Retinal pigment epithelial cell (primary cell): ENCODE measurements at places on chromosomes 7 and 10.

DNA sequence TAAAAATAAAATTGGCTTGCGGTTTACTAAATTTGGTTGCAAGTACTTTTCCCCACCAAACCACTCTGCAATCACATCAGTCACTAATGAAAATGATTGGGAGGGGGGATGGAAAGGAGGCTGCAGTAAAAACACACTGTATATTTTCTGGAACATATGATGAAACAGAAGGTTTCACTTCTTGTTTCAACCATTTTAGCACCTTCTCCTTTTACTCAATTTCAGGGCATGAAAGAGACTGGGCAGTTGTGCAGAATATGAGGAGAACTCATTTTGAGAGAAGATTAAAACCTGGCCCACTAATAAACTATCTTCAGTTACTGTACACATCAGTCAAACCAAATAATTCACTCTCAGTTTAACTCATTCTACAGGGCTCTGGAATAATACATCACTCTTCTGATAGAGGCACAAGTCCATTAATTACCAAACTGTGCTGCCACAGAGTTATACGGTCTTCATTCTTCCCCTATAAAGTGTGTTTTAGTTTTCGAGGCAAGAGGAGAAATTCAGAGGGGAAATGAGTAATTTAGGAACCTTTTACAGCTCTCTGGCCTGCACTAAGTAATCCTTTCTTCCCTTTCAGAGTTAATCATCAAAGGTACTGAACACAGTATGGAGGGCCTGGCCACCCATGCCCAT, 25.5 kb downstream of the JAZF1 start:
- DNase-seq = no peak

DNA sequence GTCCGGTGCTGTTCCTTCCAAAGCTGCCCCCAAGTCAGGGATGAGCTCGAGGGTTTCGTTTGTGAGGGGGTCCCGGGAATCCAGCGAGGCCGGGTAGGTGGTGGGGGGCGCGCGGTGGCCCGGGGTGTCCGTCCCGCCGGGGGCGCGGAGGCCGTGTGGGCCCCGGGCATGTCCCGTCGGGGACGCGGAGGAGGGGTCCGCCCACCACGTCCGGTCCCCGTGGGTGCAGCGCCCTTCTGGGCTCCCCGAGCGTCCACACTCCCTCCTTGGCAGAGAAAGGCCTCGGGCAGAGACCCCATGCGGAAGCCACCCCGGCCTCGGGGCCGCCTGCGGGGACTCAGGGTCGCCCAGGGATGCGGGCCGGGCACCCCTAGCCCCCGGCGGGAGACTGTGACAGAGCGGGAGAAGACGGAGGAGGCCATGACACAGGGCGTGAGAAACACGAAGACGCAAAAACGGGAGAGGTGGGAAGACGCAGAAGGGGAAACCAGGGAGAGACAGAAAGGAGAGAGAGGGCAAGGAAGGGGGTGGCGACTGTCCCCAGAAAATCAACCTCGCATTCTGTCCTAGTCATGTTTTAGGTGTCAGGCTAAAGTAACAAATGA, 640 bp upstream of the ZNF425 start:
- DNase-seq = no peak

- no peak for DNase-seq
These were observed 64.1 kb downstream of the PCGF5 start for GRCh38 chr10:91284486-91285090.

DNA sequence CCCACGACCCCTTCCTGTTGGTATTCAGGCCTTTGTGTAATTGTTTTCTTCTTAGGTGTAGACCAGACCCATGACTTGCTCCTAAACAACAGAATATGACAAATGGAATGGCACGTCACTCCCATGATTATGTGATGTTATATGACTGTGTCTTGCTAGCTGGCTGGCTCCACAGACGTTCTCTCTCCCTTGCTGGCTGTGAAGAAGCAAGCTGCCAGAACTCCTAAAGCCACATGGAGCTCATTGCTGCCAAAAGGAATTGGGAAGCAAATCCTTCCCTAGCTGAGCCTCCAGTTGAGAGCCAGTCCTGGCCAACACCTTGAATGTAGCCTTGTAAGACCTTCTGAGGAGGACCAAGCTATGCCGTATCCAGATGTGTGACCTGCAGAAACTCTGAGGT, 74.2 kb downstream of the RAB18 start:
- DNase-seq = no peak

- DNase-seq = no peak
These were observed 32.6 kb upstream of the UNCX start for GRCh38 chr7:1200045-1200444.
